ENCODE measurements at places on chromosomes 6 and 20.
A peak's percentile ranks its signal among the peaks of the same experiment; 100 is the strongest.

DNA sequence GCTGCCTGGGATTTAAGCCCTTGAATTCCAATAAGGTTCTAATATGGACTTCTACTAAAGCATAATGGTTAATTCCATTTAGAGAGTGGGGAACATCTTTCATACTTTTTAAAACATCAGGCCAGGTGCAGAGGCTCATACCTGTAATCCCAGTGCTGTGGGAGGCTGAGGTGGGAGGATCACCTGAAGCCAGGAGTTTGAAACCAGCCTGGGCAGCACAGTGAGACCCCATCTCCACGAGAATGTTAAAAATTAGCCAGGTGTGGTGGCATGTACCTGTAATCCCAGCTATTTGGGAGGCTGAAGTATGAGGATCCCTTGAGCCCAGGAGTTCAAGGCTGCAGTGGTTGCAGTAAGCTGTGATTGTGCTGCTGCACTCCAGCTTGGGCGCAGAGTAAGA is 35.0 kb downstream of the E2F3 start:
- no peak for DNase-seq

- DNase-seq, result no peak
Measured at GRCh38 chr6:117771403-117771802, 96.1 kb downstream of the NUS1 start.

DNA sequence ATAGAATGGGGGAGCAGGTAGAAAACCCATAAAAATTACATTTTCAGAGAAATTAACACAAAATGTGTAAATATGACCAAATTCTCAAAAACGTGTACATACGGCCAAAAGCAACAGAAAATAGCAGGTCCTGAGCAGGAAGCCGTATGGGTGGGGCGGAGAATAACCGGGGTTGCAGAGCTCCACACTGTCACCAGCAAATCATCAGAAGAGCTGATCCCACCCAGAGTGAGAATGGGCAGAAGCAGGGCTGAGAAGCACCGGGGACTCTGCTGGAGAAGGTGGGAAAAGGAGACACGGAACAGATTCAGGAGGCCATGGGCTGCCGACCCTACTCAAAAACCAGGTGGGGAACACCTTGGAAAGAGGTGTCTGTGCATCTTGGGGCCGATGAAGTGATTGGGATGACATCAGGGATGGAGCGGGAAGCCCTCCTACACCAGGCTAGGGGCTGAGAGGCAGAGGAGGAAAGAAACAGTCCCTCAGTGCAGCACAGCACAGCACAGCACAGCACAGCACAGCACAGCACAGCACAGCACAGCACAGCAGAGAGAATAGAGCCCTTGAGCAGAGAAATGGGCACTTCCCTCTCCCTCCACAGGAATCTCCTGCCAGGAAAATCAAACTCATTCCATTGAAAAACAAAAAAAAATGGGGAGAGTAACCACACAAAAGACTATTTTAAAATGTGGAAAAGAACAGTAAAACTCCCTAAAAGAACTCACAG is 22.3 kb downstream of the STX7 start:
- DNase-seq, result no peak

GRCh38 chr20:34621036-34621343 is 55.9 kb downstream of the PIGU start:
- no peak for DNase-seq

- no peak for DNase-seq
Measured at GRCh38 chr6:52019092-52019491, 68.3 kb downstream of the PKHD1 start.

DNA sequence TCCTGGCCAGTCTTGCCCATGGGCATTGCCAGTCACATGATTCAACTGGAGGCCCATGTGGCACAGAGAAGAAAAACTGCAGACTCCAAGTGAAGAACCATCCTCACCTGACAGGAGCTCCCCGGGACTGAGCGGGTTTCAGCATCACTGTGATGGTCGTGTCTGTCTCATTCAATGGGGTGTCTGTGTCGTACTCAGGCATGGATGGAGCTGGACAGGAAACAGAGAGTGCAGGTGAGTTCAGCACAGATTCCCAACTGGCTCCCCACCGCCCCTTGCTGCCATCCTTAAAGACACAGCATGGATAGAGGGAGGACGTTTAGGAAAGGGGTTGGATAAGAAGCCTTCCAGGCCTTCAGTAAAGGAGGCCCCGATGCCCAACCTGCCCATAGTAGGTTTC is 732.3 kb upstream of the CHD6 start:
- DNase-seq, result no peak

- no peak for DNase-seq
Measured at GRCh38 chr6:38955861-38956260, 92.7 kb upstream of the GLP1R start.

DNA sequence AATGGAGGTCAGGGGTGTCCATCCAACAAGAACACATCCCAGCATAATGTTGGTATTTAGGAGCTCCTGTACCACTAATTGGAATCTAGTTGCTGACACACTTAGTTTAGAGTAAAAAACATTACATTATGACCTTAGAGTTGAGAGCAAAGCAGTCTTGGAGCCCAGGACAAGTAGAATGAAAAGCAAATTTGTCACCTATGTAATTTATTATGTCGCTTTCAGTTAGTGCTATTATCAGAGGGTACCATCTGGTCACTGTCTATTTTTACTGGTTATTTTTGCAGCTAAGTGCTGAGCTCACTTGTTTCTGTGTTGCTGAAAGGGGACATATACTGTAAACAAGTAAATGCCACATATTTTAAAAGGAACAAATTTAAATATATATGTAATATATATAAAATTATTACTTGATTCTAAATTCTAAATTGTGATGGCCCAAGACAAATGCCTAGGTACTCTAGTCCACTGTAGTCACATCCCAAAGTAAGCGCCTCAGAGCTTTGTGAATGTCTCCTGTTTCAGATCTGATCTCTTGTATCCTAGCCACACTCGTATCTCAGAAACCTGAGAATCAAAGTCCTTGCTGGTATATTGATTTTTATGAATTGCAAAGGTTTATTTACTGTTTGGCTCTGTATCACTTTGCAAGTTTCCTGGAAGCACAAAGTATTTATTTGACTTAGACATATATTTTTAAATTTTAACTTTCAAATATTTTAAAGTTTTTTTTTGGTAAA is 148.6 kb upstream of the MAN1A1 start:
- DNase-seq, result no peak

DNA sequence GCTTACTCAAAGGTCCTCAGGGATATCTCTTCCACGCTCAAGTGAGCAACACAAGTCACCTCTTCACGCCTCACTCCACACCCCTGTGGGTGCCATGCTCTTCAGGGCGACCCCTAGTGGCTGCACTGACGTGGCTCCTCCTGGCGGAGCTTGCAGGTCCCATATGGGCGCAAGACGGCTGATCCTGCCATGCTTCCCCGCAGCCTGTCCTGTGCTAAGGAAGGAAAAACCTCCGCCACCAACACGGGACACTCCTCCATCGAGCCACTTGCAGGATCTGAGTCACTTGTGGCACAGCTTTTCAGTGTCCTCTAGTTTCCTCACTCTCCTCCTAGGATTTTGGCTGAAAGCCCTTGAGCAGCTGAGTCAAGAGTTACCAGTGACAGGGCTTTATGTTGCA is 90.7 kb downstream of the KHDC1L start:
- peak; percentile 73 for DNase-seq

DNA sequence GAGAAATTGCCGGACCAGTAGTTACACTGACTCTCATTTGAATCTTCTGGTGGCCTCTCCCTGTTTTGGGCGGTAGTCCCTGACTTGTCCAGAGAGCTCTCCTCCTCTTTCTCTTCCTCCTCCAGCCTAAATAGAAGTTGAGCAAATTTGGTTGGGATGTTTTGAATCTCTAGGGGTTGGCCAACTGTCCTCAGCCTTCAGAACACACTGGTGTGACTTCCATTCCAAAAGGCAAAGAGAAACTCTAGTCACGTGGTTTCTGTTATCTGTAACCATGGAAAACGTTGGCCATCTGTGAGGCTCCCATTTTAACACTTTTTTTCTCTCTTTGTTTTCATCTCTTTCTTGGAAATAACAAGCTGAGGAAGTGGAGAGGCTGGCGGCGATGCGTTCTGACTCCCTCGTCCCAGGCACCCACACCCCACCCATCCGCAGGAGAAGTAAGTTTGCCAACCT is 275.3 kb downstream of the TBC1D7 start:
- DNase-seq, result no peak

DNA sequence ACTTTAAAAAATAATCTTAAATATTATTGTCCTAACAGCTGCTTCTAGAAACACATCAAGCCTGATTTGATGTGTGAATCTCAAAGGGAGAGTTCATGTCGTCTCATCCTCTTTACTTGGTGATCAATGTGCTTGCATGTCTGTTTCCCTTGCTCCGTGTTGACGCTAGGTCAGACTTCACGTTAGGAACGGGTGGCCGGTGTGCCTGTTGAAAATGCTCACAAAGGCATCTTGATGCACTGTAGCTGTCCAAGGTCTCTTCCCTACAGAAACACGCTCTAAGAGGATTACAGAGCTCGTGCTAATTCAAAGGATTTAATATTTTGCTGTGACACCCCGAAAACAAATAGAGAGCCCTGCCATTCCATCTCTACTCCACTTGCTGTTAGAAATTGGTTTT is 84.6 kb downstream of the ID4 start:
- no peak for DNase-seq

- DNase-seq, result no peak
Measured at GRCh38 chr6:148572676-148573335, 174.0 kb upstream of the UST start.

DNA sequence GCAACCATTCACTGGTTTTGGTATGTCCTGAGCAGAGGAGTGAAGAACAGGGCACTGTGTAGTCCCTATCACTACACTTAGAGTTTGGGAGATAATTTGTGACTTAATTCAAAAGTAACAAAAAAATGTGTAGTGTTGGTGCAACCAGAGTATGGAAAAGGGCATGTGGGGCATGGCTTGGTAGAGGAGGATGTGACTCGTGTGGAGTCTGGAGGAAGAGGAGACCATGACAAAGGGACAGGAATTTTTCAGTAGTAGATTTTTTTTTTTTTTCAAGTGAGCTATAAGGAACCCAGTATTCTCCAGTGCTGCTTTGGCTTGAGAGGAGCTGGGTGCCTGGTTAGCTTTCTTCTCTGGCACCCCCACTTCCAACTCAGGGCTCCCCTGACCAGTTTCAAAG is 5.1 kb downstream of the MTRES1 start:
- no peak for DNase-seq

DNA sequence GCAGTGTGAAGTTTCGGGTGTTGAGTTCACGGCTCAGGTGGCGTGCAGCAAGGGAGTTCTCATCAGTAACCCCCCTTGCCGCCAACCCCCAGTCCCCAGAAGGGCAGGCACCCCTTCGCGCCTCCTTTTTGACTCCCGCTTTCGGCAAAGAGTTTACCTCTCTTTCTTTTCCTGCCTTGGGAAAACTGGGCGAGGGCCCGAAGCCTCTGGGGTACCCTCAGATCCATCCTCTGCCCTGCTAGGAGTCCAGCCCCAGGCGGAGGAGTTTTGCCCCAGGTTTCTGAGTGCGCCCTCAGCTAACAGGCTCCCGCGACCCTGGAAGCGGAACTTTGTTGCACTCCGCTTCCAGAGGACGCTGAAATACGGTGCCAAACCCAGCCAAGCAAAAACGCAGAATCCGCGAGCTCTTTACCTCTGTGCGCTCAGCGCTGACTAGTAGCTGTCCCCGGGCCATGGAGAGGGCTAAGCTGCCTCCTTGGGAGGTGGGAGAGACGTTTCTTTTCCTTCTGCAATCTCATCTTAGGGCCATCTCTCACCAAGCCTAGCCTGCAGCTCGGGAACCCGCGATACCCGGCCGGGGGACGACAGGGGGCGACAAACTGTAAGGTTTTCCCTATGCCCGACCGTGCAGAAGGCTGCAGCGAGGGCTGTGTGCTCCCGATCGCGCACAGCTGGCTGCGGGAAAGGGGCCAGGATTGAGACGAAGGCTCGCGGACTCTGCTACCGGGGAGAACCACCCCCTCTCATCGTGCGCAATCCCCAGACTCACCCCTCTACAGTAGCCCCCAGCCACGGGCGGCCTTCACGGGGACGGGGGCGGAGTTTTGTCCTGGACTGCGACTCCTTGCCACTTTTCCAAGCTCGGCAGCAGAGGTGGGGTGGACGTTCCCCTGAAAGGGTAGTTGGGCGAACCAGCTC is 2.7 kb upstream of the PAX1 start:
- peak; percentile 98 for DNase-seq

GRCh38 chr6:109772883-109773431 is 81.9 kb downstream of the FIG4 start:
- no peak for DNase-seq

DNA sequence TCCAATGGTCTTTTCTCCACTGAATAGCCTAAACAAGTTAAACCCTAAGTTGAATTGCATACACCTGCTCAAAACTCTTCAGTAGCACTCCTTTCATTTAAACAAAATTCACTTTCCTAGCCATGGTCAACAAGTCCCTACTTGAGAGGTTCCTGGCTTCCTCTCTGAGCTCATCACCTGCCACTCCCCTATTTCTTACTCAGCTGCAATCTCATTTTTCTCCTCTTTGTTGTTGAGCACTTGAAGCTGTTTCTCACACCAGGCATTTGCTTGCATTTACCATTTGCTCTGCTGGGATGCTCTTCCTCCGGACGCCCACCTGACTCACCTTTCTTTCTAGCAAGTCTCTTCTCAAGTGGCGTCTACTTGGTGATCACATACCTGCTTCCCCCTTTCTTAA is 38.5 kb downstream of the EDN1 start:
- DNase-seq, result no peak

DNA sequence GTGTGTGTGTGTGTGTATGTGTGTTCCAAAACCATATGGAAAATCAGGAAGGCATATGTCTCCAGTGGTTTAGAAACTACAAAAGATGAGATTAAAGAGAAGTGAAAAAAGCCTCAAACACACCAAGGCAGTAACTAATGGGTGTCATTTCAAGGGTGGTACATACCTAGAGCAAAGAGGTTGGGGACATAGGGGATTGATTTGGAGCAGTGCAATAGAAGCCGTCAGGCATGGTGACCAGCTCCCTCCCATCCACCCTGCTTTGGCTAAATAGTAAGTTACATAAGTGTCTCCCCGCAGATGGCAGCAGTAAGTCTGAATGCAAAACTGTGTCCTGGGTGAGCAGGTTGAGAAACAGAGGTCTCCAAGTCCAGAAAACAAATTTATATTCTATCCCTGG is 10.4 kb upstream of the ELMO2 start:
- DNase-seq, result no peak

DNA sequence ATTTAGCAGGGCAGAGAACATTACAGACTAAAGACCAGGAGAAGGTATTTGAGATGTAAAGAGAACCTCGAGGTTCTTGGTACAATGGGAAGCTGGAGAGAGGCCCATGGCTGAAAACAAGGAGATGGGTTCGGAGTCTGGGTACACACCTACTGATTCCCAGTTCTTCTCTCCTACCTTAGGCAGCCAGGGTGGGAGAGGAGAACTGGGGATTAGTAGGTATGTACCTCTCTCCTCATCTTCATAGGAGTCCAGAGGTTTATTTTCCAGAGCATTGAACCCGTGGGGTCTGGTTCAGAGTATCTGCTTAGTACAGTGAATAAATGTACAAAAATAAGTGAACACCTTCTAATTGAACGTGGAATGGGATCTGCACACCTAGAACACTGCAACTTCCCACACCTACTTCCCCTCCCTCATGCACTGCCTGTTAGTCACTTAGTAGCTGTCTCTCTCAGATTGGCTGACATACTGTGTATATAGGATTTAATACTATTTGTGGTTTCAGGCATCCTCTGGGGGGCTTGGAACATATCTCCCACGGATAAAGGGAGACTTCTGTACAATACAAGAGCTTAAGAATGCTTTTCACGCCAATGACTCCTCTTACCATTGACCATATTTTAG is 23.5 kb upstream of the NUP153 start:
- no peak for DNase-seq
